ENCODE measurements at places on chromosomes 12 and 14.

DNA sequence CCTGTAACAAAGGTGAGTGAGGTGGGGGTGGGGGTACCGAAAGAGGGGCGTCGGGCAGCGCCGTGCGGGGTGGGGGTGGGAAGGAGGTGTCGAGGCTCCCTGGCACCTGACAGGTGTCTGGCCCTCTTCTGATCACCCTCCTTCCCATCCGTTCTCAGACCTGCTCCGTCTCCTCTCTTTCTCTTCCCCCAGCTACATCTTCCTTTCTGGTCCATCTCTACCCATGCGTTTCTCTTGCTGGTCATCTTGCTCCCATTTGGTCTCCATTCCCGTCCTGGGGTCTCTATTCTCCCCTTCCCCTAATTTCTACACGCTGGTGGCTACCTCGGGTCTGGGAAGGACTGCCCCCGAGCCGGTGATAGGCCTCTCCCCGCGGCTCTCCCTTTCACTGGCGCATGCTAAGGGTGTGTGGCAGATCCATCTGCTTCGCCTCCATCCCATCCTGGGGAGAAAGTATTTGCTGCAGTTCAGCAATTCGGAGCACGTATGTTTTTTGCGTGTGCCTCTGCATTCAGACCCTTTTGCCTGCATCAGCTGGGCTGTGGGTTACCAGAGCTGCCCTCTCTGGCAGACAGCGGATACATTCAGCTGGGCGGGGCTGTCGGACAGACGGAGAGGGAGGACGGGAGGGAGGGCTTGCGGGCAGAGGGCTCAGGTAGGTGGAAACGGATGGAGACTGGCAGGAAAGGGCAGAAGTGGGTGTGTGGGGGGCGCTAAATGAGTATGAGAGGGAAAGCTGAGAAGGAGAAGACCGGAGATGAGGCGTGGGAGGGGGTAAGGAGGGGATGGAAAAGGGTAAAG, 730 bp downstream of the CLSTN3 start:
- peak; percentile 27 for DNase-seq

GRCh38 chr14:99615497-99616157, 11.6 kb upstream of the CCDC85C start:
- no peak for DNase-seq

- no peak for DNase-seq
These were observed 42.9 kb downstream of the ARID4A start for GRCh38 chr14:58341152-58341748.

- no peak for DNase-seq
These were observed 7.4 kb upstream of the DLGAP5 start for GRCh38 chr14:55198749-55199148.

GRCh38 chr14:32047791-32048190, 29.3 kb upstream of the ARHGAP5 start:
- DNase-seq: no peak

DNA sequence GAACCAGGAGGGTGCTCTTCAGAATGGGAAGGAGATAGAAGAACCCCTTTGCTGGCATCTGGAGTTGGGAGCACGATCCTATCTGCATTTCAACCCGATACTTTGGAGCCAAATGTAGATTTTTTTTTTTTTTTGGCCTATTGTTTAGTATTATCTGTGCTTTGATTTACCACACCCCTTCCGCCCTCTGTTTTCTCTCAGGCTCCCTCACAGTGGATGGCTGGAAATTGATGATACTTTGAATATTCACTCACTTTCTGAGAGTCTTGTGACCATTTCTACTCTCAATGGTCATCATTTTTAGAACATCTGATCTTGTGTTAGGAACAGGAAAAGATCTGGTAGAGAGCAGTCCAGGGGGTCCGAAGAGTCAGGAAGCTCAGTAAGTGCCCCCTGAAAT, 9.0 kb downstream of the TSPAN9 start:
- no peak for DNase-seq

- DNase-seq: no peak
These were observed 186.8 kb downstream of the BTG1 start for GRCh38 chr12:91958816-91959215.
